ENCODE measurements at places on chromosomes 11 and 22.

- DNase-seq, result no peak
Measured at GRCh38 chr22:44604991-44605390, 97.0 kb upstream of the PRR5 start.

GRCh38 chr11:2413742-2414579, 13.4 kb downstream of the TSSC4 start:
- DNase-seq, result no peak

- DNase-seq, result no peak
Measured at GRCh38 chr11:134785059-134785458, 373.0 kb upstream of the B3GAT1 start.

- no peak for DNase-seq
Measured at GRCh38 chr11:129324533-129325175, 51.0 kb upstream of the BARX2 start.

GRCh38 chr11:61854966-61855714, 27.0 kb downstream of the FADS2 start:
- no peak for DNase-seq

GRCh38 chr11:108632041-108632704, 32.7 kb upstream of the DDX10 start:
- no peak for DNase-seq

DNA sequence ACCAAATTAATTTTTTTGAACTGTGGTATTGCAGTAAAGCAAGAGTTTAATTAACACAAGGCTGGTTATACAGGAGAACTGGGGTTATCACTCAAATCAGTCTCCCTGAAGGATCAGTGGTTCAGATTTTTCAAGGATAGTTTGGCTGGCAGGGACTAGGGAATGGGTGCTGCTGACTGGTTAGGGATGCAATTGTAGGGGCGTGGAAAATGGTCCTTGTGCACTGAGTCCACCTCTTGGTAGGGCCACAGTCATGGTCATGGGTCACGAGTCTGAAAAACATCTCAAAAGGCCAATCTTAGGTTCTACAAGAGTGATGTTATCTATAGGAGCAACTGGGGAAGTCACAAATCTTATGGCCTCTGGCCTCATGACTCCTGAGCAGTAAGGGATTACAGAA, 27.9 kb downstream of the MCHR1 start:
- DNase-seq, result no peak

- DNase-seq, result no peak
Measured at GRCh38 chr11:8058216-8058615, 22.8 kb upstream of the TUB start.

- DNase-seq, result no peak
Measured at GRCh38 chr11:115926601-115927000, 422.4 kb upstream of the CADM1 start.

DNA sequence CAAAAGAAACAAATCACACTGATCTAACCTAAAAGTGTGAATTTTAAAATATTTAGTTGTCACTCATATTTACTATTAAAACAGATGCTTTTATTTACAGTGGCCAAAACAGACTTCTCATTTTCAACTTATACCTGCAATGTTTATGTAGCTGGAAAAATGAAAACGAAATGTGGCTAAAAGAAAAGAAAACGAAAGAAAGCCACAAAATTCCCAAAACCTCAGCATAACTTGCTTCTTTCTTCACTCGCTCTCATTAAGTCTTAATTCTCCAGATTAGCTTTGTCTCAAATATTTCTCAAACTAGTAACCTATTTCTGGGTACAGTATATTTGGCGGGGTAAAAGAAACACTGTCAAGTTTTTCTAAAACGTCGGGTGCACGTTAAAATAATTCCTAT, 693 bp downstream of the CSTF3 start:
- DNase-seq, result no peak

DNA sequence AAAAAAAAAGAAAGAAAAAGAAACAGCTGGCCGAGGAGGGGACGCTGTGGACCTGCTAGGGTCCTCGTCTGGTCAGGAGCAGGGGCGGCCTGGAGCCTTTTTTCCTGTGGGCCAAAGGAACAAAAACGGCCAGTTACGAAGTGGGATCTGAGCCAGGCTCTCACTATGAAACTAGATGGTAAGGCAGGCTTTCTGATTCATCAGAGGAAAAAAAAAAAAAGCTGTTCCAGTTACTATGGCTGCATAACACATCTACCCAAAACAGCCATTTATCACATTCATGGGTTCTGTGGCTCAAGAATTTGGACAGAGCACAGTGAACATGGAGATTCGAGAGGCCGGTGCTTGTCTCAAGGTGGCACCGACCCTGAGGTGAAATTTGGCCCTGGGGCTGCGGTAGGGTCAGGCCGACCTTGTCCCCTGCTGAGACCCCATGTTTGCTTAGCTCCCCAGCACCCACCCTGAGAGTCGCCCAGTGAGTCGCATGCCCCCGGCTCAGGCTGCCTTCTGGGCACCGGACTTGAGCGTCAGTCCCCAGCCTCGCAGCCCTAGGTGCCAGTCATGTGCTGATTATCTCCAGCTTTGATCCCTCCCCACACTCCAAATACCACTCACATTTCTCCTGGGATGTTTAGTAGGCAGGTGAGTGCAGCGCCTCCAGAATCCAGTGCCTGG, 34.2 kb downstream of the MRGPRD start:
- DNase-seq, result no peak

DNA sequence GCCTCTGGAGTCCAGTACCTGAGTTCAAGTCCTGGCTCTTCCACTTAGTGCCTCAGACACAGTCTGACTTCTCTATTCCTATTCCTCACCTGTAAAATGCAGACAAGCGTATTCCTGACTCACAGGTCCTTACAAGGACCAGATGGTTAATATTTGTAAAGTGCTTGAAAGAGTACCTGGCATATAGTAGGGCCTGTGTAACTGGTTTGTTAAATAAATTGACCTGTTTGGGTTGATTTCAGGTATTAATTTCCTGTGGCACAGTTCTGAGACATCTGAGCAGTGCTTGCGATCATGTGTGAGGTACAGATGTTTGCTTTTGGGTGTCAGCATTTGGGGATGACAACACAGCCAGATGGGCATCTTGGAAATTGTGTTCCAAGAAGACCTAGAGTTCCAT, 127.5 kb downstream of the APIP start:
- no peak for DNase-seq

DNA sequence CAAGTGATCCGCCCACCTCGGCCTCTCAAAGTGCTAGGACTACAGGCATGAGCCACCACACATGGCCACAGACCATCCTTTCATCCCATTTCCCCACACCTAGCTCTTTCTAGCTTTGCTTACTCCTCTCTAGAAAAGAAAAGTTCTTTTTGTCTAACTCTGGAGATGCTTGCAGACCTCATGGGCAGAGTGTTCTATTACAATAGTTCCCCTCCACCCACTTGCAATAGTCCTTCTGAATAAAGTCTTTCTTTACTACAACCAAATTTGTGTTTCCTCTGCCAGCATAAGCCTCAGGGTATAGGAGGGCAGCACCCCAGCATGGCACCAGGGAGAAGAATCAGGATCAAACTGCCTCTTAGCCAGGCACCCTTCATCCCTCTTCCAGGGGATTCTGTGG, 18.8 kb upstream of the RTL6 start:
- no peak for DNase-seq

DNA sequence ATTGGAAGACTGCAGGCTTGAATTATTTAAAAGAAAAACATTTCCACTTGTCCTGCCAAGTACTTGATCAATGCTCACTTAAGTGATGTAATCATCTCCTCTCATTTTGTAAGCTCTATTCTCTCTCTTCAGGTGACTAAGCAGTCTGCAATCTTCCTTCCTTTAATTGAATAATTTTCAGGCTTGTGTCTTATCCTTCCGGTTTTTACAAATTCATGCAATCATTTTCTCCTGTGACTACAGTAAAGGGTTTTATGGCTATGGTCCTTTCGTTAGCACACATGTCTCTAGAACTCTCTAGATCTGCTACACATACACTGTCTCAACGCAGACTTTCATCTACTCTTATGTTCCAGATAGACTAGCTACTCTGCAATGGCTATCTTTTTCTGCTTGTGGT, 12.6 kb upstream of the UPB1 start:
- no peak for DNase-seq

- DNase-seq, result no peak
Measured at GRCh38 chr11:72239313-72239848, 4.6 kb downstream of the PHOX2A start.

DNA sequence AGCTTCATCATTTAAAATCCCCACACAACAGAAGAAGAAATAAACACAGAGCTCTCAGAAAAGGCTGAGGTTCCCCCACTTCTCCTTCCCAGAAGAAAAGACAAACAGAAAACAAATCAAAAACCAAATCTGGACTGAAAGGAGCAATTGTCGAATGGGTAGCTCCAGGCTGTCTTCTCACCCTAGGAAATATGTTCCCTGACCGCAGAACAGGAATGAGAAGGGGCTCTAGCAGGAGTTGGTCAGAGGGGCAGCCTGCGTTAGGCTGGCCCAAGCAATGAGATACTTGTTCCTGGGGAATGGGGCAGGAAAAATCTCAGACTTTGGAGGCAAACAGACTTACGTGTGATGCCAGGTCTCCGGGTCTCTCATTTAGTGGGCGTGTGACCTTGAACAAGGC, 562.6 kb upstream of the CADM1 start:
- no peak for DNase-seq
